PC-9 (cell line): ENCODE measurements at places on chromosomes 1 and 21.
A peak's percentile ranks its signal among the peaks of the same experiment; 100 is the strongest.

DNA sequence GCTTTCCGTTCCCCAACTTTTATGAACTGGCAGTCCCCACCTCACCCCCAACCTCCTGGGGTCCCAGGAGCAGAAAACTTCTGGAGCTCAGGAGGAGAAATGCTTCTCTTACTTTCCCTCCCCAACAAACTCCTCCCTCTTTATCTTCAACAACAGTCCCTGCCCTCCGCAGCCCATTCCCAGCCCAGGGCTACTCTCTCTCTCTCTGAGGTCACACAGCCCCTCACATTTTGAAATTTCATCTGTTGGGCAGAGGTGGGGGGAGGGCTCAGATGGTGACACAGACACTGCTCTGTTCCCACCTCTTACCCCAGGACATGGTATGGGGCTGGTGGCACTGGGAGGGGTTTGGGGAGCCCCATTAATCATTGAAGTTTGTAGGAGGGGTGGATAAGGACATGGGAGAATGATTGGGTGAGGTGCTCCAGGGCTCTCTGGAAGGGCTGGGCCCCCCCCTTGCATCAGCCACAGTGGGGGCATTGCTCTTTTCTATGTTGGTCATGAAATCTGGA is 6.0 kb downstream of the PIK3CD start:
- no peaks in the 10 kb centered on the region for H3K36me3 ChIP-seq
- no peak for DNase-seq
- H3K4me3 ChIP-seq, result no peak overlapping the region
- 0 out of 2 replicates have a peak, but pooled peaks cover 6% of the 10 kb centered on the region for H3K4me1 ChIP-seq

GRCh38 chr21:45293726-45294401 is 6.2 kb upstream of the POFUT2 start:
- no peaks in the 10 kb centered on the region for H3K4me1 ChIP-seq
- no peaks in the 10 kb centered on the region for H3K27me3 ChIP-seq
- no peak overlapping the region for H3K4me3 ChIP-seq
- no peak for DNase-seq

DNA sequence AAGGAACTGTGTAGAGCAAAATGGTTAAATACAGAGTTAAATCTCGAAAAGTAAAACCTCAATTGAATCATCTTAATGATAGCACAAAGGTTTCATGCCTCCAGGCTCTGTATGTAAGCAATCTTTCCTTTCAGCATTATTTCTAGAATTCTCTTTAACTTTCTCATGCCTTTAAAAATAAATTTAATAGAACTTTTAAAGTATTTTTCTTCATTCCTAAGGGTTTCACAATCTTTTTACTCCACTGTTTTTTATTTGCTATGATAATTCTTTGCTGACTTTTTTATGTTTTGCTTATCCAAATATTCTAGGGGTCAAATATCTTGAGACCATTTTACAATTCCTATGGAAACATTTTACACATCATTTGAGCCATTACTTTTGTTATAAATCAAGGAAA is 288.0 kb downstream of the BACH1 start:
- no peak overlapping the region for H3K27ac ChIP-seq
- no peaks in the 10 kb centered on the region for H3K4me1 ChIP-seq
- DNase-seq, result no peak
- no peaks in the 10 kb centered on the region for H3K36me3 ChIP-seq
- no peaks in the 10 kb centered on the region for H3K27me3 ChIP-seq

DNA sequence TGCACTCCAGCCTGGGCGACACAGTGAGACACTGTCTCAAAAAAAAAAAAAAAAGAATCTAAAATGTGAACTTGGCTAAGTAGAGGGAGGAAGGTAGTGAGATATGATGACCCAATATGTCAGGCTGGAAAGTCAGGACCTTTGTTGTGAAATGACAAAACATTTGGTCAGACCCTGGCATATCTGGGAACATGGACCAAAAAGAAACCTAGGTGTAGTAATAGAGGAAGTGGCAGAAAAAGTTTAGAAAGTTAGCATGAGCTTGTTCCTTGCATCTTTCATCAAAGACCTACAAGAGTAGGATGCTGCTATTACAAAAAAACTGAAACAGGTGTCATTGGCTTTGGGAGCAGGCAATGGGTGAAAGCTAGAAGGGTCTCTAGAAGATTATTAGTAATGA is 7.3 kb upstream of the S100A3 start:
- H3K4me3 ChIP-seq, result no peak overlapping the region
- peaks cover 8% of the 10 kb centered on the region; the same call in 1 of the 2 replicates for H3K4me1 ChIP-seq
- DNase-seq, result no peak
- no peaks in the 10 kb centered on the region for H3K27me3 ChIP-seq

DNA sequence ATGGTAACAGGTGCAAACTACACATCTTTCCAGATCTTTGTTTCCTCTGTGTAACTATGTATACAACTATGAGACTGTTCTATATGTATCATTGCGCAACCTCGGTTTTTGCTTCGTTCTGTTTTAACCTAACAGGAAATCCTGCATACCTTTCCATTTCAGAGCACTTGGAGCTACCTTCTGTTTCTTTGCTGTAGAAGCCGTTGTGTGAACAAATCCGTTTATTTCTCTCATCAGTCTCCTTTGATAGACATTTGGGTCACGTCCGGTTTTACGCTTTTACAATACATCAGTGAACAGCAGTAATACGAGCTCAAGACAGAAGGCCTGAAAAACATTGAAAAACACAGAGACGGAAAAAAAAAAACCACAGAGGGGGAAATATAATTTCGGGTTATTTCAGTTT is 10.5 kb downstream of the ATP5IF1 start:
- H3K36me3 ChIP-seq, result no peaks in the 10 kb centered on the region
- H3K27ac ChIP-seq, result peak overlapping the region; percentile 79
- no peaks in the 10 kb centered on the region for H3K27me3 ChIP-seq

GRCh38 chr1:92030656-92031107 is 897 bp downstream of the EPHX4 start:
- peak overlapping the region; percentile 95 for H3K4me3 ChIP-seq
- H3K4me1 ChIP-seq, result peaks cover 22% of the 10 kb centered on the region
- no peaks in the 10 kb centered on the region for H3K27me3 ChIP-seq
- peak; percentile 93 for DNase-seq
- peak overlapping the region; percentile 66 for H3K27ac ChIP-seq

DNA sequence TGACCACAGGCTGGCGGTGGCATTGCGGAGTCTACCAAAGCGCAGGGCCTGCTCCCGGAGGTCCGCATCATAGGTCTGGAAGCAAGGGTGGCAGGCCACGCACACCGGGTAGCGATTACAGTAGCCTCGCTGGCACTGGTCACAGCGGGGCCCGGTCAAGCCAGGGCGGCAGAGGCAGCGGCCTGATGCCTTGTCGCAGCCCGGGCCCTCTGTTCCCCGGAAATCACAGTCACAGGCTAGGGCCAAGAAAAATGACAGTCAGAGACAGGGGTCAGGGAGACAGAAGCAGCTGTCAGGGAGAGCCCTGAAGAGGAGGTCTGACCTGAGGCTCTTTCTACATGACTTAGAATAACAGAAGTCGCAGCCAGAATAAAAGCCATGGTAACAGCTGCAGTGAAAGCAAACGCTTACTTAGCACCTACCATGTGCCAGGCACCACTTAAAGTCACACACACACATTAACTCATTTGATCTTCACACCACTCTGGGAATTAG is 26.4 kb downstream of the LAMB3 start:
- DNase-seq, result no peak
- H3K27me3 ChIP-seq, result no peaks in the 10 kb centered on the region
- no peak overlapping the region for H3K27ac ChIP-seq
- no peak overlapping the region for H3K4me3 ChIP-seq

- H3K27me3 ChIP-seq, result no peaks in the 10 kb centered on the region
- no peak overlapping the region for H3K27ac ChIP-seq
- no peak overlapping the region for H3K4me3 ChIP-seq
- H3K4me1 ChIP-seq, result peaks cover 10% of the 10 kb centered on the region
- no peaks in the 10 kb centered on the region for H3K36me3 ChIP-seq
Observed at GRCh38 chr1:109263597-109264378, 14.4 kb downstream of the CELSR2 start.

- no peaks in the 10 kb centered on the region for H3K27me3 ChIP-seq
- H3K36me3 ChIP-seq, result no peaks in the 10 kb centered on the region
- no peak overlapping the region for H3K27ac ChIP-seq
- no peak overlapping the region for H3K4me3 ChIP-seq
- H3K4me1 ChIP-seq, result peaks cover 8% of the 10 kb centered on the region; the same call in 1 of the 2 replicates
Observed at GRCh38 chr1:56409112-56409691, 170.2 kb downstream of the PLPP3 start.

DNA sequence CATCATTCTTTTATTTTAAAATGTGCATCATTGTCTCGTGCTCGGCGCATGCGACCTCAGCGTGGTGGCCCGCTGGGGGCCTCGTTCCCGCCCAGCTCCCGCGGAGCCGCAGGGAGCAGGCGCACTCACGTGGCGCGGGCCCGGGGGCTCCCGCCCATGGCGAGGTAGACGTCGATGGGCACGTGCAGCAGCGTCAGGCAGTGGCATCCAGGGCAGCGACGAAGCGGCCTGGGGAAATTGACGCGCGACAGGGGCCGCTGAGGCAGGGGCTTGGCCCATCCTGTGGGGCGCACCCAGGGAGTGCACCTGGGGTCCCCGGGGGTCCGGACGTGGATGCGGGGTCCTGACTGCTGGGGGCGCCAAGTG is 994 bp downstream of the FAM229A start:
- no peaks in the 10 kb centered on the region for H3K4me1 ChIP-seq
- H3K27me3 ChIP-seq, result no peaks in the 10 kb centered on the region
- DNase-seq, result no peak
- H3K4me3 ChIP-seq, result no peak overlapping the region; the same call in 1 of the 2 replicates
- no peak overlapping the region for H3K27ac ChIP-seq

DNA sequence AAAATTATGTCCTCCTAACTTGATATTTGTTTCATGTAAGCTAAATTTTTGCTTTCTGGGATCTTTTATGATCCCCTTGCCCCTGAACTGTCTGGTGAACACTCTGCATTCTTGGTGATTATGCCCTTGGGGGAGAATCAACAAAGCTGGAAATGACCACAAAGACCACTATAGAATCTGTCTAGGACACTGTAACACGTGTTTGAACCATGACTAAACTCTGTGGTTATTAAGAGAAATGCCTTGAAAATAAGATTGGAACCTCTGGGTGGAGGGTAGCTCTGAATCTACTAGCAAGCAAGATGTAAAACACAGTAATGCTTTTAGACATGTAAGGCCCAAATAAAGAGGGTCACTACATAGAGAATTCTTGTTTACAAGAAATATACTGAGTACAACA is 237.5 kb downstream of the HMCN1 start:
- no peak overlapping the region for H3K4me3 ChIP-seq
- no peak overlapping the region for H3K27ac ChIP-seq
- DNase-seq, result no peak
- no peaks in the 10 kb centered on the region for H3K27me3 ChIP-seq

- H3K4me1 ChIP-seq, result 0 out of 2 replicates have a peak, but pooled peaks cover 5% of the 10 kb centered on the region
- no peak overlapping the region for H3K4me3 ChIP-seq
- no peaks in the 10 kb centered on the region for H3K36me3 ChIP-seq
- H3K27ac ChIP-seq, result no peak overlapping the region
- no peak for DNase-seq
Observed at GRCh38 chr1:205262731-205263171, 35.0 kb downstream of the TMCC2 start.
